ENCODE measurements at places on chromosomes 6 and 20.

DNA sequence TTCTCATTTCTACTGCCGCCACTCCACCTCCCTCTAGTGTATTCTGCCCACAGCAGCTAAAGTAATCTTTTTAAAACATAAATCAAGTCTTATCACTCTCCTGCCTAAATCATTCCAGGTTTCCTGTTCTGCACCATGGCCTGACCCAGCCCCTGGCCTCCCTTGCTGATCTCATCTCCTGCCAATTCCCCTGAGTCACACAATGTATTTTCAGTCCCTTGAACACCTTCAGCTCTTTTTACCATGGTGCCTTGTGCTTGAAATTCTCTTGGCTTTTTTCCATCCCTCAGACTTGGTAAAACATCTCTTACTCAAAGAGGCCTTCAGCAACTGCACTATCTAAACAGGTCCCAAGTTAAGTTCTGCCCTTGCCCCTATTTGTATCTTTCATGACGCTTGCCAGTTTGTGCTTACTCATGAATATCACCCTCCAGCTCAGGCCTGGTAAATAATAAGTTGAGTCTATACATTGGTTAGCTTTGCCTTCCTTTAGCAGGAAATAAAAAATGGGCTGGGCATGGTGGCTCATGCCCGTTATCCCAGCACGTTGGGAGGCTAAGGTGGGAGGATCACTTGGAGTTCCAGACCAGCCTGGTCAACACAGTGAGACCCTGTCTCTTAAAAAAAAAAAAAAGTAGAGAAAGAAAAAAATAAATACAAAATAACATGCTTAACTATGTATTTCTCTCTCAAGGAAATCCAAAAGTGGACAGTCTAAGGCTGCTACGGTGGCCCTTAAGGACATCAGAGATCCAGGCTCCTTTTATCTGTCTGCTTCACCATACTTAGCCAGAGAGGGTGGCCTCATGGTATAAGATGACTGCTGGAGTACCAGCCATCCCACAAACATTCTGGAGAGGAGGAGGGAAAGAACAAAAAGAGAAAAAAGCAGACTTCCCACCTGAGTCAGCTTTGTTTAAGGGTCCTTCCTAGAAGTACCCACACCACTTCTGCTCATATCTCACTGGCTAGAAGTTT is 62.2 kb downstream of the ARFGEF2 start:
- no peak for DNase-seq

DNA sequence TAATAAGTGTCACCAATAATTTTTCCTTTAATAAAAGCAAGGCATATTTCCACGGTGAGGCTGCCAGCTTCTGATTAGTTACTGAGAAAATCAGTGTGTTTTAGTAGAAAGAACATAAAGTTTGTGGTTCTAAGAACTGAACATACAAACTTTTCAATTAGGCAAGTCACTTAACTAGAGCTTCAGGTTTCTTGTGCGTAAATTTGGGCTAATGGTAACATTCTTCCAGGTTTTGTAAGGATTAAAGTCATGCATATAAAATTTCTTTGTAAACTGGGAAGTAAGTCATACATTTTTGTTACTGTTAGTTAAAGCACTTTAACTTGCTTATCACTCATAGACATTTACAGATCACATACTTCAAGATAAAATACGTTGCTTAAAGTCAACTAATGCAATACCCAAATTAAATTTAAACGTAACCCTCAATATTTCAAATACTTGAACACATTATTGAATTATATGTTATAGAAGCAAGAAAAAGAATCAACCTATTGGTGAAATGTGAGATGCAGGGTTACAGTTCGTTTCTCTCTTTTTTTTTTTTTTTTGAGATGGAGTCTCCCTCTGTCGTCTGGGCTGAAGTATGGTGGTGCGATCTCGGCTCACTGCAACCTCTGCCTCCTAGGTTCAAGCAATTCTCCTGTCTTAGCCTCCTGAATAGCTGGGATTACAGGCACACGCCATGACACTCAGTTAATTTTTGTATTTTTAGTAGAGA is 327.3 kb upstream of the NOX3 start:
- no peak for DNase-seq

GRCh38 chr6:12436683-12437082 is 146.5 kb downstream of the EDN1 start:
- no peak for DNase-seq

DNA sequence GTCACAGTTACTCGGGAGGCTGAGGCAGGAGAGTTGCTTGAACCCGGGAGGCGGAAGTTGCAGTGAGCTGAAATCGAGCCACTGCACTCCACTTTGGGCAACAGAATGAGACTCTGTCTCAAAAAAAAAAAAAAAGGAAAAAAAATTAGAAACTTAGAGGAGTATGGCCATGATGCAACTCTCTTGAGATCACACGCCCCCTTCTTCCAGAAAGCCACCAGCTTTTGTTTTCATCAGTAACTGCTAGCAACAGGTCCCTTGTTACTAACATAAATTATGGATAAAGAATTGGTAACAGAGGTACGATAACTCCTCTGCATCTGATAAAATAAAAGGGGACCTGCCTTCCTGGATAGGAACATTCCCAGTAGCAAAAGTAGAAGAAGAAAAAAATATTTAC is 308.2 kb downstream of the CD83 start:
- DNase-seq, result no peak

- DNase-seq, result no peak
Observed at GRCh38 chr6:15952231-15953151, 176.4 kb upstream of the MYLIP start.

DNA sequence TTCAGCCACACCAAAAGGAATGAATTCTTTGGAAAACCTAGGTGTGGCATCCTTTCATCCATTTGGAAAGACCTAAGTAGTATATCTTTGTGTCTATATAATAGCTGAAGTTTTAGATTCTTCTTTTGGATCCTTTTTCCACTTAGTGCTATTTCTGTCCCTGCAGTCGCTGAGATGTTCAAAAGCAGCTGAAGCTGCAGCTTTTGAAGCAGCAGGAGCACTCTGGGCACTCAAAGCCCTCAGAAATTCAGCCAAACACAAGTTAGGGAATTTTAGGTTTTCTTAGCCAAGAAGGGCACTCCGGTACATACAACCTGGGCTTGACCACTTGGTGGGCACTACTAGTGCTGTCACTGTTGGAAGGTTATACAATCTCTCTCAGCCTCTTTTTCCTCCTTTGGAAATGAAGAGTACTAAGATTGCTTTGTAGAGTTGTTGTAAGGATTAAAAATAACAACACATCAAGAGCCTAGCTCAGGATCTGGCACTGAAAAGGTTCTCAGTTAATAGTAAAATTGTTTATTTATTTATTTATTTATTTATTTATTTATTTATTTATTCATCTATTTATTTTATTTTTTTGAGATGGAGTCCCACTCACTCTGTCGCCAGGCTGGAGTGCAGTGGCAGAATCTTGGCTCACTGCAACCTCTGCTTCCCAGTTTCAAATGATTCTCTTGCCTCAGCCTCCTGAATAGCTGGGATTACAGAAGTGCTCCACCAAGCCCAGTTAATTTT is 71.9 kb upstream of the SLC22A16 start:
- no peak for DNase-seq

GRCh38 chr6:37050045-37050853 is 44.8 kb downstream of the FGD2 start:
- no peak for DNase-seq
